ENCODE measurements at places on chromosomes 1 and 21. TPM values are rescaled to one million over a fixed set of nuclear protein-coding genes. Genes with fewer than 3 reads are reported as not detected.

- no peak for DNase-seq
Observed at GRCh38 chr1:161365207-161365606, 2.5 kb downstream of the CFAP126 start.

The SELP gene
- 27.7 TPM for total RNA-seq

- DNase-seq = no peak
Observed at GRCh38 chr1:50667710-50668356, 244.6 kb upstream of the DMRTA2 start.

The S100A12 gene
- total RNA-seq = not detected

GRCh38 chr1:38071312-38072256, 25.0 kb upstream of the POU3F1 start:
- DNase-seq = no peak

All from glomerular endothelial cell (primary cell).